ENCODE measurements at places on chromosomes 6 and 20.

DNA sequence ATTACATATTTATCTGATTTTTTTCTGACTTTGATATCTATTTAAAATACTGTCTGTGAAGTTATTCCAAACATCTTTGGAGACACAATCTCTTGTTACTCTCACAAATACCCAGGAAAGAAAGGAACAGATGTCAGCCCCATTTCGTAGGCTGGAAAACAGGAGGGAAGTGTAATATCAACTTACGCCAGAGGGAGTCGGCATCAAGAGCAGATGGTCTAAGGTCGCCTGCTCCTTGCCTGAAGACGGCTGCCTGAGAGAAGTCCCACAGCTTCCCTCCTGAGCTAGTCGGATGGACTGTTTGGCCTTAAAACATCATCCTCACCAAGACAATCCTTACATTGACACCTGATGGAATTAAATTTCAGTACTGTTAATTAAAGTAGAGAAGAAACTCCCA lies 13.4 kb downstream of the CST7 start:
- DNase-seq, result no peak

GRCh38 chr20:50003253-50003656 lies 20.5 kb downstream of the SNAI1 start:
- DNase-seq, result no peak

DNA sequence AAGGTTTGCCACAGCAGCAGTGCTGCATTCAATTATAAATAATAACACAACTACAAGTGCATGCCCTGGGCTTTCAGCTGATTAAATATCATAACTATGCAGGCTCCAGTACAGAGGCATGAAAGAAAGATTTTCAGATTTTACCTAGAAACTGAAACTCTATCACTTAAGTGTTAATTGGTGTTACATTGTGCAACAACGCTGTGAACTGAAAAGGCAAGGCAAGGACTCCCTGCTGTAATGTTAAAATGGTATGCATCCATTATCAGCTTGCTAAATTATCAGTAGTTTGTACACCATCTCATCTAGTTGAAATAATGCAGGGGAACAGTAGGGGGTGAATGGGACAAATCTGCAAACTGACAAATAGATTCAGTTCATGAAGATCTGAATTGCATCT lies 976.7 kb upstream of the MANEA start:
- no peak for DNase-seq

- no peak for DNase-seq
Observed at GRCh38 chr20:44911264-44911921, 1.5 kb downstream of the PABPC1L start.

DNA sequence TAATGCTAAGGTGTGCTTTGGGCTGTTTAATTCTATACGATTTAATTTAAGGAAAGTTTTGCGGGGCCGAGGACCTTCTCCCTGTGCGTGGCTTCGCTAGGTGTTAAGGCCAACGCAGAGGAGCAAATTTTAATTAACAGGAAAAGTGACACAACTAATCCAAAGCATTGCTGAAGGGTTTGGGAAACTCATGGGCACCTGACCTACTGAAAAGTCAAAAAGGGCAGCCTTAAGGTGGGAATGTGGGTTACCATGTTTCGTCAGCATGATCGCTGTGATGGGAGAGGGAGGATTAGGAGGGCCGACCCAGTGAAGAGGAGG lies 415 bp upstream of the CUL9 start:
- no peak for DNase-seq

DNA sequence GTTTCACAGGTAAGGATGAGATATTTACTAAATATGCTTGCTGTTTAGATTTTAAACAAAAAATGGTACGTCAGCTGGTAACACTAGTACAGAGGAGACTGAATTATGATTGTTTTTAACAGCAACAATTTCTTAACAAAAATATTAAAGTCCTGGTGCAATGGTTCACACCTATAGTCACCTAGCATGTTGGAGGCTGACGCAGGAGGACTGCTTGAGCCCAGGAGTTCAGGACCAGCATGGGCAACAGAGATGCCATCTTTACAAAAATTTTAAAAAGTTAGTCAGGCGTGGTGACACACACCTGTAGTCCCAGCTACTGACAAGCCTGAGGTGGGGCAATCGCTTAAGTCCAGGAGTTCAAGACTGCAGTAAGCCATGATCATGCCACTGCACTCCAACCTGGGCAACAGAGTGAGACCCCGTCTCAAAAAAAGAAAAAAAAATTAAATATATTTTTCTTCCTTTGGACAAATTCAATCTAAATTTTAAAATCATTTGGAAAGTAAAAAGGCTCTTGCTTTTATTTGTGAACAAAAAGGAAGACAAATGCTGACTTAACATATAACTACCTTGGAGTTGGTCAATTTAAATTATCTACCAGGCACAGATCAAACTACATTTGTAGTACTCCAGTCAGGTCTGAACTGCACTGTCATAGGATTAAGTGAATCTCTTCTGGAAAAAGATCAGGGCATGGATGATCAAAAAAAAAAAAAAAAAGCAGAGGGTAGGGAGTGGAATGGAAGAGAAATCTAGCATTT lies 38.2 kb upstream of the RUNX2 start:
- no peak for DNase-seq

DNA sequence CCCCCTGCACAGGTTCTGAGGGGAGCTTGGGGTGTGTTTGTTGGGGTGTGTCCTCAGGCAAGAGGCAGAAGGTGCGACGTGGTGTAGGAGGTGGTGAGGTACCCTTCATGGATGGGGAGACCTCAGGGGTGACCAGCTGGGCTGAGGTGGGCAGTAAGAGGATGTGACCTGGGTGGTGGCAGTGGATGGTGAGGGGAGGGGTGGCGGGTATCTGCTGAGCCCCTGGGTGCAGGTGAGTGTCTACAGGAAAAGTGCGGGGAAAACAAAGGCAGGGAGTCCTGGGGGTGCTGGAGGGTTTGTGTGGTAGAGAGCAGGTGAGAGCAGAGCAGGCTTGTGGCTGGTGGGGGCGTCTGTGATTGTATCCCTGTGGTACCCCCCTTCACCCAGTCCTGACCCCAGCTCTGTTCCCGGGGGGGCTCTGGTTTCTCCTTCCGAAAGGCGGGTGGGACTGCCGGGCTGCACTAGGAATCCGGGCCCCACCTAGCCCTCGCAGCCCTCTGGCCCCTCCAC lies 631 bp downstream of the RAET1L start:
- no peak for DNase-seq

DNA sequence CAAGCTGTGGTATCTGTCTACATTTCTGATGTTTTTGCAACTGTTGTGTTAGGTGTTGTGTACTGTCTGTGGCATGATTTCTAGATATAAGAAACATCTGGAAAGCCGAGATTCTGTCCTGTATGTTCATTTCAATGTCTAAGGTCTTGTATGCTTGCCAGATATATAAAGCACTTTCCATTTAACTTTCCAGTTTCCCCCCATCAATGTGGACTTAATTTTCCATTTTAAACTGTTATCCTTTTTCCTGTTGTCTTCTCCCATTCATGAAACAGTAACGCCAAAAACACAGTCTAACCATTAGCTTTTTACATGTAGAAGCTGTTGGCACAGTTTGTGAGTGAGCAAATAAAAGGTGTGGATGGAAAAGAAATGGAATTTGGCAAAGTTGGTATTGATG lies 181.6 kb downstream of the FARS2 start:
- DNase-seq, result no peak

DNA sequence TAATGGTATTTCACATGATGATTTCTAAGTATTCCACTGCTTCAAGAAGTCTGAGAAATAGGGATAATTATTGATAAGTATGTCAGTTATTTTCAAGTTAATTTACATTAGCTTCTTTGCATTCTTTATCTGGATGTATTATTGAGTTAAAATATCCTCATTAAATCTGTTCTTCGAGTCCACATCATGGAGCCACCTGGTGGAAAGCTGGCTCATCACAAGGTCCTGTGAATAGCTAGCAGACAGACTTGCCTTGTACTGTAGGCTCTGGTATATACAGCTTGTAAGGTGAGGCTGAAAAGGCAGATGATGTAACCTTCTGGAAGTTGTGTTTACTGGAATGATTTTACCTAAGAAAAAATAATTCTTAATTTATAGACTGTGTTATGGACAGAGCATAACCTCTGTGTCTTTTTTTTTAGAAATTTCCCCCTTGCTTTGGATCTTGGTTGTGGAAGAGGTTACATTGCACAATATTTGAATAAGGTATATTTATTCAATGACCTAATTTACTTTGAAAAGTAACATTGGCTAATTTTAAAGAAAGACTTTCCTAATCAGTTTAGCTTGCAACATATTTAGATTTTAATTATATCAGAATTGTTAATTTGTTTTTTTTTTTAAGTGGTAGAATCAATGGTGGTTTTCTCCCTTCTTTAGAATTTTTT lies 3.5 kb downstream of the NDUFAF5 start:
- DNase-seq, result peak; percentile 13

- no peak for DNase-seq
Observed at GRCh38 chr20:48789185-48789668, 38.6 kb downstream of the PREX1 start.

DNA sequence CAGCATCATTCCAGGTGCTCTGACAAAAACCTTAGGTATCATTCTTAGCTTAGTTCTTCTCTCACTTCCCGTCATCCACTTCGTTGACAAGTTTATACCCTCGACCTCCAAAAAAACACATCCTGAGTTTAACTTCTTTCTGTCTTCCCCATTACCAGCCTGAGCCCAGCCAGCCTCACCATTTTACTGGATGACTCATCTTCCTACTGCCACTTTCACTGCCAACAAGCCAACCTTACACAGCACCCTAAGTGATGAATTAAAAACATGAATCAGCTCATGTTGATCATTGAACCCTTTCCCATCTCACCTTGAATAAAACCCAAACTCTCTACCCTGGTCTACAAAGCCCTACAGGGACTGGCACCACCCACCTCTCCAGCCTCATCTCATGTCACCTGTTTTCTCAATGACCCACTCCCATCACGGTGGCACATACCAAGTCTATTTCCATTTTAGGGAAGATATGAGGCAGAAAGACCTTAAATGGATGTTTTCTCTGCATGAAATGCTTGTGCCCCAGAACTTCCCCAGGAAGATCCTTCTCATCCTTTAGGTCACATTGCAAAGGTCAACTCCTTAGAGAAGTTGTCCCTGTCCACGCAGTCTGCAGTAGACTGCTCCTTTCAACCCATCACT lies 9.9 kb upstream of the UST start:
- no peak for DNase-seq

DNA sequence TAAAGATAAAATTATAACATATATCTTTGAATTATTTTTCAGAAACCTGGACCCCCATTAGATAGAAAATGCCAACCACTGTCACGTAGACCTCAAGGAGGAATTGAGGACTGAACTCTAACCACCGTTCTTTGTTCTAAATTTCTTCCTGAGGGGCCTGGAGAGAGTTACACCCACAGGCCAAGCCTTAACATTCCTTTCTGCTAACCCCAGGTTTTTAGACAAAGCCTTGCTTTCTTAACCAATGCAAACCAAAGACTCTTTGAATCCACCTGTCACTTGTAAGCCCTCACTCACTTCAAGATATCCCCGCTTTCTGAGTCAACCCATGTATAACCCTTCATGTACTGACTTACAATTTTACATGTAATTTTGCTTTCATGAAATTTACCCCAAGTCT lies 41.0 kb downstream of the SNX14 start:
- no peak for DNase-seq

- no peak for DNase-seq
Observed at GRCh38 chr20:3995067-3995748, 20.1 kb downstream of the RNF24 start.

GRCh38 chr6:141719476-141719875 lies 413.2 kb upstream of the GJE1 start:
- no peak for DNase-seq

DNA sequence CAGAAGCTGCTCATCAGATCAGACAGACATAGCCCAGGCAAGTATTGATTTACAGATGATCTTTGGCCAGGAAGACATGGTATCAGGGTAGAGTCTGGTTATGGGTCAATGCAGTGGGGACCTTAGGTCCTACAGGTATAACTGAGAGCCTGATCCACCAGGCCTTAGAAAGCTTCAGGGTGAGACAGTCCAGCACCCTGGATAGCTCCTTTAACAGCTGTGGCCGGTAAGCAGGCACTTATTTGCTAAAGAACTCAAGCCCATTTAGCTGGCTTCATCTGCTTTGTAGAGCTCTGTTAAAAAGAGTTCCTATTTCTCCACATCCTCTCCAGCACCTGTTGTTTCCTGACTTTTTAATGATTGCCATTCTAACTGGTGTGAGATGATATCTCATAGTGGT lies 39.6 kb downstream of the ESR1 start:
- DNase-seq, result no peak

GRCh38 chr20:36573103-36573797 lies at the start of gene TGIF2:
Gene TGIF2, plus strand, starts transcription at chr20:36573597. Its CDS starts 5,178 bp downstream, at chr20:36578775.
- DNase-seq, result peak; percentile 94

DNA sequence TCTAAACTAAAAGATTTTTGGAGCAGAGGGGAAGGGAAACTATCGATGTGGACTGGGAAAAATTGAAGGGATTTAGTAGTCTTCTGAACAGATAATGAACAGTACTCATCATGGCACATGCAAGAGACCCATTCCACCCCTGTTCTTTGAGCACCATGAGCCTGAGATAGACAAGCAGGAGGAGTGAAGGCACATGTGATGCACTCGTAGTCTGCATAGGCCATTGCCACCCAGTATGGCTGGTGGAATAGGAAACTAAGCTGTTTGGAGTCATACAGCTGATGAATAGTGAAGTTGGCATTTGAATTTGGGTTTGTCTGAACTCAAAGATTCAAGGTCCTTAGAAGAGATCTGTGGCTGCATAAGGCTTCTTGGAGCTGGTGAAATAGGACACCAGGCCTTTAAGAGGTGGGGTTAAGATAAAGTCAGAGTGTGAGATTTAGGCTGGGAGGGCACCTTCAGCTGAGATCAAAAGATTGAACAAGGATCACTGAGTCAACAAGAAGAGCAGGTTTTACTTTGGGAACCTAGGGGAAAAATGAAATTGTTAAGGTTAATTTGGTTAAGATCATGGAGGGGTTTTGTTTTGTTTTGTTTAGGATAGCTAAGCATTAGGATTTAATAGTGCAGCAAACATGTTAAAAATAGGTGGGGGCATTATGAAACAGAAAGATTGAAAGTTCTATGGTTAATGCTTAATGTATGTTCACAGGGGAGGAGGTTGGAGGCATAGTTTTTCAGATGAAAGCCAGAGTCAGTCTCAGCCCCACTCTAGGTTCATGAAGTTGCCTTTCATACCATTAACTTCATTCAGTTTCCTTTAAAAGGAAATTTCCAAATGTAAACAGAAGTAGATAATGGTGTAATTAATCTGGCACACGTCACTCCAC lies 148.8 kb downstream of the ARID1B start:
- DNase-seq, result no peak

GRCh38 chr6:169934699-169935347 lies 183.4 kb downstream of the ERMARD start:
- no peak for DNase-seq

All from GM12892 (cell line).